ENCODE measurements at places on chromosomes 4 and X. TPM values are rescaled to one million over a fixed set of nuclear protein-coding genes. Genes with fewer than 3 reads are reported as not detected.

Gene KDR
- 55.8 TPM for total RNA-seq

Gene C4orf50
- total RNA-seq, result 0.09 TPM

Gene EDA2R
- 2.4 TPM for total RNA-seq

DNA sequence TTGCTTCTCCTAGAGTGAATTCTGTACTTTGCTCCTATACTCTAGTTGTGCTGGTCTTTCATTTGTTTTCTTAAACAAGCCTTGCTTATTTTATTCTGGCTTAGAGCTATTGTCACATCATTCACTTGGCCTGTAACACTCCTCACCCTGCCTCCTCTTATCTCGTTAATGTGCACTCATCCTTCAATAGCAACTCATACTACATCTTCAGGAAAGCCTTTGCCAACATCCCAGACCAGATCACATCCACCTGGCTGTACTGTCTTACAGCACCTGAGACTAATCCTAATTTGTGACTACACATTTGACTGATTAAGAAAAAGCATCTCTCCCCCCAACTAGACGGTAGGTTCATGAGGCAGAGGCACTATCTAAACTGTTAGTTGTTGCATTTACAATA, 80.8 kb downstream of the SLC7A11 start:
- no peak overlapping the region for H3K4me3 ChIP-seq
- DNase-seq, result no peak
- H3K36me3 ChIP-seq, result no peaks in the 10 kb centered on the region
- no peak overlapping the region for H3K27ac ChIP-seq
- no peaks in the 10 kb centered on the region for H3K27me3 ChIP-seq

GRCh38 chr4:174398728-174399127, 115.0 kb downstream of the CEP44 start:
- H3K4me1 ChIP-seq, result no peaks in the 10 kb centered on the region
- no peak for DNase-seq
- no peaks in the 10 kb centered on the region for H3K27me3 ChIP-seq

Measured in lower lobe of right lung (tissue), 2 donors.